ENCODE measurements at places on chromosomes 6 and 20.
A peak's percentile ranks its signal among the peaks of the same experiment; 100 is the strongest.

DNA sequence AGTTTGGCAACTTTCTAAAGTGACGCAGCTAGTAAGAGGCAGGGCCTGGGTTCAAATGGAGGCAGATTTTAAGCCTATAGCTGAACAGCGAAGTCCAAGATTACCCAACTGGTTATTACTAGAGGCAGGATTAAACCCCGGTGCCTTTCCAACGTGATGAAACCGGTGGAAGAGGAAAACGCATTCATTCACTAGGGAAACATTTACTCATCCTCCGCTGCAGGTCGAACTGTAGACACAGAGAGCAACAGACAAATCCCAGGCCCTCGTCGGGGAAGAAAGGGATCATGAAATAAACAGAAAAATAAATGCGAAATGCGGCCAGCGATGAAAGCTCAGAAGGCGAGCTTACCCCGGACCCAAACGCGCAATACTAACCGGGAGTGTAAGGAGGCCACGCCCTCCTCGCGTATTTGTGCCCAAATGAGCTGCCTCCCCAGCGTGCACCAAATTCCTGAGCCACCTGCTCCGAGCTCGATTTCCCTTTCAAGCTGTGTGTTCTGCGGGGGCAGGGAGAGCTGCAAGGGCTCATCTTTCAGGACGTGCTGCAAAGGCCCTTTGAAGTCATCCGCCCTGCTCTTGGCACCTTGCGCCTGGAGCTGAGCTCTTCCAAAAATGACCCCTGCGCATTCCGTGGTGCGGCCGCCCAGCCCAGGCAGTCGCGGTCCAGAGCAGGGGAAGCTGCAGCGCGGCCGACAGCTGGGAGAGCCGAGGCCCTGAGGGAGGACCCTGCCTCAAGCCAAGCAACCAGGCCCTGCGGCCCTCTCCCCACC, 46.9 kb downstream of the PDYN start:
- DNase-seq = no peak

DNA sequence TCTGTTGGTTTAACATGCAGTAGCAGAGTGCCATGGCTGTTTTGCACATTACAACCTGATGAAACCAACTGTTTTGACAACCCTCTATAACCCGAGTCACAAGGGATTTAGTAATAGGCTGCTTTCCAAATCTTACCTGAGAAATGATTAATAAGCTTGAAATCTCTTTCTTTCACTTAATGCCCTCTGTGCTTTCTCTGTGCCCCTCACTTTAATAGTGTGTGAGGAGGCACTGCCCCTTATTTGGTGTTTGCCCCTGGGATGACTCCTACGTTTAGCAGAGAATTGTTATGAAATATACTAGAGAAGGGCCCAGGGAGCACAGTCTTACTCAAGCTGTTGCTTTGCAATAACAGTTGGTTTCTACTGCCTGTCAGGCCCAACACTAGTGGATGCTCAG, 31.0 kb upstream of the PTCHD4 start:
- DNase-seq = no peak

DNA sequence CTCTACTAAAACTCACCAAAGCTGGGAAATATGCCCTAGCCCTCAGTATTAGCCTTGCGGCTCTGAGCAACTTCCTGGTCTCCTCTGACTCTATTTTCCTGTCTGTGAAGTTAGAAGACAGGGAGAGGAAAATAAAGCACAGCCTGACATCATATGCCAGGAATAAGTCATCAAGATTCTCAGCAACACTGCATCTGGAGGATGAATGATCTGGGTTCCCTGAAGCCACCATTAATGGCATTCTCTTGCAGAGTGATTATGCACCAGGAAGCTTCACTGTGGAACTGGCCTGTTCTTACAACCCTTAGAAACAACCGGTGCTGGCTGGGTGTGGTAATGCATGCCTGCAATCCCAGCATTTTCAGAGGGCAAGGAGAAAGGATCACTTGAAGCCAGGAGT, 12.4 kb downstream of the ADGRF5 start:
- DNase-seq = peak; percentile 3

GRCh38 chr6:1170794-1171193, 141.1 kb upstream of the FOXQ1 start:
- no peak for DNase-seq

DNA sequence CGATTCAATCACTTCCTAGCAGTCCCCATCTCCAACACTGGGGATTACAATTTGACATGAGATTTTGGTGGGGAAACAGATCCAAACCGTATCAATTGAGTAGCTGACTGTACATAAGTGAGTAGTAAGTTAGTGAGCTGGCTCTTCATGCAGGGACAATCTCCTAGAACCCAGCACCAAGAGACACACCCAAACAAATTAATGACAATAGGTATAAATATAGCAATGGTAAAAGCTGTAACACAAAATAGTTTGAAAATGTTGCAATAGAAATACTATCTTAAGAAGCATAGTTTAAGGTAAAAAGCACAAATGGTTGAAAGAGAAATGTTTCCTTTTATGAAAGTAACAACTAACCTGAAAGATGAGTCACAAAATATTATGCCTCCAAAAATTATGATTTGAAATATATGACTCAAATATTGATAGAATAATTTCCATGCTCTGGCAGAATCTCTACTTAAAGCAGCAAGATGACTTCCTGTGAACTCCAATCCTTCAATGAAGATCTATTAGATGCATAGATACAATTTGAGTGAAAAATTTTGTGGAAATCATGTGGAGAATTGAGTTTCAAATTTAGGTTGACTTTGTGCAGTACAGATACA, 5.4 kb upstream of the SIRPB1 start:
- no peak for DNase-seq
